ENCODE measurements at places on chromosomes 7 and 10.

DNA sequence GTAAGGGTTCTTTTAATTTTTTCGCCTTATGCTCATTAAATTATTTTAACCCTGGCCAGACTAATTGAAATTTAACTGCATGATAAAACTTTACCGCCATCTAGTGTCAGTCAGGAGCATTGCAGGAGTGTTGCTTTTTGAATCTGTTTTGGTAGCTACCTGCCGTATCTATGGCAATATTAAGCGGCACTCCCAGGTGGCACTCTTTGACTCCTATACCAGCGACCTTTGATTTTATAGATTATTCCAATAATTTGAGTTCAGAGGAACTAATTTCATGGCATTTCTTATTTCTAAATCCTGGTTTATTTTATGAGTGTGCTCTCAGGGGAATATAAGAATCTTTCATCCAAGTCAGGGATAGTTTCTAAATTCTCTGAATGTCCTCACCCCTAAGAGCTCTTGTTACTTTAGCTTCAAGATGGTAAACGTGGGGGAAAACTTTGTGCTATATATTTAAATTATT lies 198.9 kb downstream of the REEP3 start:
- DNase-seq: no peak

GRCh38 chr7:39086638-39087360 lies 109.1 kb downstream of the POU6F2 start:
- no peak for DNase-seq

DNA sequence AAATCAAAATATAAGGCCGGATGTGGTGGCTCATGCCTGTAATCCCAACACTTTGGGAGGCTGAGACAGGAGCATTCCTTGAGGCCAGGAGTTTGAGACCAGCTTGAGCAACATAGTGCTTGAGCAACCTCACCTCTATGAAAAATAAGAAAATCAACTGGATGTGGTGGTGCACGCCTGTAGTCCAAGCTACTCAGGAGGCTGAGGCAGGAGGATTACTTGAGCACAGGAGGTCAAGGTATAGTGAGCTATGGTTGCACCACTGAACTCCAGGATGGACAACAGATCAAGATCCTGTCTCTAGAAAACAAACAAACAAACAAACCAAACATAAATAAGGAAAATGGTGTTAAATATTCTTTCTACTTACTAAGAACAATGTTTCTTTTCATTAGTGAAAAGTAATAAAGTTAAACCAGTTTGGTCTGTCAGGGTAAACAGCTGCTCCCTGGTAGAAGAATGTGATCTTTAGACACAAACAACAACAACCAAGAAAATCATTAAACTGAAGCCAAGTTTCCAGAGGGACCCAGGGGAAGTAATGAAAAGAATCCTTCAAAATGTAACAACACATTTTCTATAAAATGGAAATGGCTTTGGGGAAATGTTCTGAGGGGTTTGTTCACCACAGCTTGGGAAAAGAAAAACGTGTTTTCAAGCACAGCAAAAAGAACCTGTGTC lies 17.5 kb upstream of the BAG3 start:
- DNase-seq: no peak

DNA sequence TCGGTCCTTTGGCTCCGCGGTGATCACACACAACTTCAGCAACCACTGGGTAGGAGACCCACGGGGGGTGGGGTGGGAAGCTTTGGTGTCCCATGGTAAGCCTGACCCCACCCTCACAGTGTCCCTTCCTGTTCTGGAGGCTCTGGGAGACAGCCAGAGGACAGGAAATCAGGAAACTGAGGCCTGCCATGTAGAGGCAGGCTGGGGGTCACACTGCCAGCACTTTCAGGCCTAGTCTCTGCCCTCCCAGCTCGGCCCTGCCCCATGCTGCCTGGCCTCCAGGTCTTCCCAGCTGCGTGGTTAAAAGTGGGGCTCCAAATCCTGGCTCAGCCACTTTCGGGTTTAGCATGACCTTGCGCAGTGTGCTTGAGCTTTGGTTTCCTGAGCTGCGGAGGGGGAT lies 10.9 kb downstream of the AQP1 start:
- DNase-seq: no peak

DNA sequence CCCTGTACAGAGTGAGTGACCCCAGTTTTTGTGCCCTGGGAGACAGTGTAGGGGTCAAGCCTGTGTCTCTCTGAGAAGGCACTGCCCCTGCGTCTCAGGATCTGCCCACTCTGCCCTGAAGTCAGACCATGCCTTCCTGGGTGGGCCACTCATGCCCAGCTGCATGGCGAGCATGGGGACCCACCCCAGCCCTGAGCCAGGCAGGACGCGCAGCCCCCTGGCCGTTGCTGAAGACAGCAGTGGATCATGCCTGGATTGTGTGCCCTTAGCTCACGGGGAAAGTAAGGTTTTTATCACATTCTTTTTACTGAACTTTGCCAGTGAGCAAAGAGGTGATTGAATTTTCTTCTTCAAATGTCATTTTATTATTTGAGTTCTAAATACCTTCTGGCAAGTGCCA lies 66.2 kb downstream of the WDR37 start:
- no peak for DNase-seq

DNA sequence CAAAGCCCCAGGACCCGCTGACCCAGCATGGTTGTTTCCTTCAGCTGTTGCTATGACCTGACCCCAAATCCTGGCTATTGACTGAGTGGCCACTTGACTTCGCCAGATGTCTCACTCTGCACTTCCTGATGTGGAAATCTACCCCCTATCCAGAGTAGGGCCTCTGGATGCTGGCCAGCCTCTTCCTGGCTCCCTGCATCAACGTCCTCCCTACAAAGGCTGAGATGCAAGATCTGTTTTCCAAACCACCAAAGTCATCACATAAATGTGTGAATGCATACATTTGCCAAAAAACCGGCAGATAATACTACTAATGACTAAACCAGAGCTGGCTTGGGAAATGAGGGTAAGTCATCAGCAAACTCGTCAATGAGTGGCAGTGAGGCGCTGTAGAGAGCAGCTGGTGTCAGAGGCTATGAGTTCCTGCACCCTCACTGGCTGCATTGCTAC lies 70.4 kb downstream of the PYROXD2 start:
- no peak for DNase-seq

DNA sequence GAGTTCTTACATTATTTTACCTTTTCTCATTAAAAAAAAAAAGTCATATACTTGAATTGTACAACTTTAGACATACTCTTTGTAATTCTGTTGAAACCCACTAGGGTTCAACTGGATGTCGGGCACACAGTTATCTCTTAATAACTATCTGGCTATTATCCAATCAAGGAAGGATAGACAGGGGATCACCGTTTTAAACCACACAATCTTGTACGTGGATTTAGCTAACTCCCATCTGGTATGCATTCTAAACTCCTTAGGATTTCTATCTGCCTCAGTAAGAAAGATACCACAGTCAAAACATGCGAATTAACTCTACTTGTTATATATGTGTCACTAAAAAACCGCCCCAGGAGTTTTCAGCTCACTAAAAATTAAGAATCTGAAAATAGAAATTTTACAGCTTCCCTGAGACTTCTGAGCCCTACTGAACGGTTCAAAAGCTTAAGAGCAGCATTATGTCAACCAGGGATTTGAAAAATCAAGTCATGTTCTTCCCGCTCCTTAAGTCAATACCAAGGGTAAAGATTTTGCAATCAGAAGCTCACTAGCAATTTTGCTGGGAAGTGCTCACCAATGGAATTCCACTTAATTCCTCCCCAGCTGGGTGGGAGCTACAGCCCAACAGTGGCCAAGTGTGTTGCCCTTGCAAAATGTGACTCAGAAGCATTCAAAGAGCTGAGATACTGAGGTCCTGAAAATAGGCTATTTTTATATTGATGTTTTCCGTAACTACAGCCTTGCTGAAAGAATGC lies 267.0 kb downstream of the FRMD4A start:
- DNase-seq: no peak

All from stimulated activated CD4-positive, alpha-beta T cell treated with anti-CD3 and anti-CD28 coated beads, TNF-alpha, amount 100 ng/mL, for 1 hour (primary cell).